ENCODE measurements at places on chromosomes 4 and X.

DNA sequence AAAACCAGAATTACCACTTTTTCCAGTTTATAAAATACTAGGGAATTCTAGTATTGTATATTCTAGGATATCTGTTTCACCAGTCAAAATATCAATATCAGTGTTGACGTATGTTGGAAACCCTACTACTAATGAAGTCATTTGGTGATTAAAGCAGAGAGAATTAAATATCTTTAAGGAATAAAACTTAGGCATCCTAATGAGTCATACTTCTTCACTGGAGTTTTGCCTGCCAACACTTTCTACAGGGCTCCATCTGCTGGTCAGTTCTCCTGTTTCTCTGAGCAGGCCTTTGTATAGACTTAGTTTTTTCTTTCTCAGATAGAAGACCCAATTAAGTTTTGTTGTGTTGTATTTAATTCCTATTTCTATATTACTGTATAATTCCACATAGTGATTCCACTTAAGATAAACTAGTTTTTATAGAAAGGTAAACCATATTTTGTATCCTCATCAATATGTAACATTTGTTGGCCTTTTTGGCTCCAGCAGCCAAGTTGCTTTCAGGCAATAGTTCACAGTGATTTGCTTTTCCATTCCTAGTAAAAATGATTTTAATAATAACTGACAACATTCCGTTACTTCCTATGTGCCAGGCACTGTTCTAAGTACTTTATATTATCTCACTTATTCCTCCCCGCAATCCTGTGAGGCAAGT, 3.5 kb downstream of the AP1AR start:
- peak; percentile 38 for DNase-seq

DNA sequence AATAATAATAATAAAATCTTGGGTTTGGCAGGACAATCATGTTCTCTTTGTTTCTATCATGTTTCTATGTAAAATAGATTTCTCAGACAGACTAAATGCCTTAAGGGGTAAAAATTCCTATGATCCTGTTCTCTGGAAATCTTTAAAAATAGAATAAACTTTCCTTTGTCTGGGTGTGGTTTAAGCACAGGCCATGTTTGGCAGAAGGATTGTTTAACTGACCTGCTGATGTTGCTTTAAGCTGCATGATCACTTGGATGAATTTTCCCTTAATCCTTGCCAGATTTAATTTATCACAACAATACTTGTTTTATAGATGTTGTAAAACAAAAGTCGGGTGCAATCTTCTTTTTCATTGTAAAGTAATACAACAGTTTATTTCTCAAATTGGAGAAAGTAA, 341.7 kb upstream of the FAT1 start:
- no peak for DNase-seq

DNA sequence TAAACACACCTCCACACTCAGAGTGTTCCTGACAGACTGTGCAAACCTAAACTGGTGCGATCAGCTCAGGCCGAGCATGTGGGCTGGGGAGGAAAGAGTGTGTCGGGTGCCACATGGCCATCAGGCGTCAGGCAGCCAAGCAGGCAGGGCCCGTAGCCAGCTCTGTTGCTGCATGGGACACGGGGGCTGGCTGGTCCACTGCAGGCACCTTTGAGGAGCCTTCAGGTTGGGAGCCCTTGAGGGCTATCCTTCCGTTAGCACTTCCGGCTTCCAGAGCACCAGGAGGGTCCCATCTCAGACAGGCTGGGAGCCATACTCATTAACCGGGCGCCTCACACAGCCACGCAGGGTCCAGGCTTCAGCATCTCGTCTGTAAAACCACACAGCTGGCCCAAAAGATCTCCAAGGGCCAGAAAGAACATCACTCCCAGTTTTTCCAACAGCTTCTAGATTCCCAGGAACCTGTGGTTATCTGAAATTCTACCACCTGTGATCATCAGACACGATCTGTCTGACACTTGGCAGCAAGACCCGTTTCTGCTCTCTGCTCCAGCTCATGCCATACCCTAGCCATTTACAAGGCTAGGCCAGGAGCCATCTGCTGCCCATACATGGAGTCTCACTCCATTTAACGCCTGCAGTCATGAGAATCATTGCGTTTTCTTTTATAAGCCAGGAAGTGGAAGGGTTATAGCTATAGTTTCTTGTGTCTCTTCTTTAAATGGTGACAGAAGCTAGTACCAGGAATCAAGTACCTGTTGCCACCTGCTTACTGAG, 87.5 kb downstream of the NSUN7 start:
- DNase-seq: no peak

DNA sequence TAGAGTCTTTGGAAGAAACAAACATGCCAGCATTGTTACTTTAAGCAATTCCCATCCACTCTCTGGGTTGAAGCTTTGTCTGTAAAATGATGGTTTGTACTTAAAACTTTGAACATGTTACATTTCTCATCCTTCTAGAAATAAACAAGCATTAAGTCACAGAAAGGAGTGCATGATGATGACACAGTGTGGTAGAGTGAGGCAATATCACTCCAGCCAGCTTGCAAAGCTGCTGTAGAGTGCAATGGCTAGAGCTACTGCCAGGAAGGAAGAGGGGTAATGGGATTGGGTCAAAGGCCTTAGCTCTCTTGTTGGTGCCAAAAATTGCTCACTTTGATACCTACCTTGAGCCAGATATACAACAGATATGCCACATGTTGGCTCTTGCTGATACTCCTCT, 12.3 kb upstream of the ENOX2 start:
- no peak for DNase-seq

DNA sequence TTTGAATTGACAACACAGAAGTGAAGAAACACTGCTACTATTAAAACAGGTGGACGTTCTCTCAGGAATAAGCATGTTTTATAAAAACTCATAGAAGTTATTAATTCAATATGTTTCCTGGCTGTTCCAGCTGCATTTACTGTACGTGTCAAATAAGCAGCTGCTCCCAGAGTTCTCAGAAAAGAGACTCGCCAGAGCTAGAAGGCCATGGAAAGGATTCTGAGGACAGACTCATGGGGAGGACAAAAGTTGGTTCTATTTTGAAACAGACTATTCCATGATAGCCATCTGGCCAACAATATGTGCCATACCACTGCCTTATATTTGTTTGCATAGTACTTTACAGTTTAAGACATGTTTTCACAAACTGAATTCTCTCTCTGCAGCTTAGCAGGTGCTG, 136.5 kb downstream of the NR3C2 start:
- no peak for DNase-seq

DNA sequence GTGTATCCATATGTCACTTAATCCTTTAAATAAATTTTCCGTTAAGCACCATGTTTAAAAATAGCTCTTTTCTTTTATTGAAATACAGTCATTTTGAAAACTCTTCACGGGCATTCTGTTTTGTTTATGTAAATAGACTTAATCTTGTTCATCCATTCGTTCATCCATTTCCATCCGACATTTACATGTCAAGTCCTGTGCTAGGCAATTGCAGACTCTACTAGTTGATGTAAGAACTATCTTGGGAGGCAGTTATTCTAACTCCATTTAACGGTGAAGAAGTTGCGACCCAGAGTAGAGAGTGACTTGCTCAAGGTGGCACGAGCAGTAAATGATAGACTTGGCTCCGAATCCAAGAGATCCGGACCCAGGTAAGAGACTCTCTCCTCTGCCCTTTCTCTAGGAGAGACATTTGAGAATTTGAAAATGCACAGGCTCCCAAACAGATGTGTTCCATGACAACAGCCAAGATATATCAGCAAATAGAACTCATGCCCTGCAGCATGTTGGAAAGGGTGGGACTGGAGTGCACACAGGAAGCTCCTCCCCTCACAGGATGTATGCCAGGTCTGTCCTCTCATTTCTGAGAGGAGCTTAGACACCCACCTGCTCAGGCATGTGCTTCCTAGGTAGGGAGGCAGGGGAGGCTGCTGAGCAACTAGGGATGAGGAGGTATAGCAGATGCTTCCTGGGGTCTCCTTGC, 64.5 kb downstream of the DRD5 start:
- DNase-seq: no peak

GRCh38 chr4:79064806-79065205, 125.6 kb upstream of the PAQR3 start:
- DNase-seq: no peak

GRCh38 chr4:177596991-177597390, 154.8 kb upstream of the AGA start:
- no peak for DNase-seq

GRCh38 chrX:22105231-22105630, 73.1 kb downstream of the PHEX start:
- no peak for DNase-seq

GRCh38 chr4:155687380-155687982, 20.8 kb downstream of the GUCY1A1 start:
- no peak for DNase-seq

GRCh38 chr4:139525414-139525813, 30.6 kb downstream of the SETD7 start:
- no peak for DNase-seq

DNA sequence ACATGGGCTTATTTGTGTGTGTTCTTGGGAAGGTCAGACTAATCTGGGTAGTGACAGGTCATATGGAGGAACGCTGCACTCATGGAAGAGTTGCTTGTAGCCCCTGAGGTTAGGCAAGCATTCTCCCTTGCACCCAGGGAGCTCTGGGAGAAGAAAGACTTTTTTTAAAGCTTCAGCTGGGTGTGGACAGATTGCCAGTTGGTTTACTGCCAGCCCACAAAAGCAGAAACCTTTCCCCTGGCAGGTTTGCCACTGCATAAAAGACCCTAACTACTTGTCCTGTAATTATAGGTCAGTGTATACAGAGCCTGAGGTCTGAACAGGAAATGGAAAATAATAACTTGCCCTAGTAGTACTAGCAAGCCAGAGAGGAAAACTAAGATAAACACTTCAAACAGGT, 7.4 kb upstream of the NFKB1 start:
- no peak for DNase-seq

DNA sequence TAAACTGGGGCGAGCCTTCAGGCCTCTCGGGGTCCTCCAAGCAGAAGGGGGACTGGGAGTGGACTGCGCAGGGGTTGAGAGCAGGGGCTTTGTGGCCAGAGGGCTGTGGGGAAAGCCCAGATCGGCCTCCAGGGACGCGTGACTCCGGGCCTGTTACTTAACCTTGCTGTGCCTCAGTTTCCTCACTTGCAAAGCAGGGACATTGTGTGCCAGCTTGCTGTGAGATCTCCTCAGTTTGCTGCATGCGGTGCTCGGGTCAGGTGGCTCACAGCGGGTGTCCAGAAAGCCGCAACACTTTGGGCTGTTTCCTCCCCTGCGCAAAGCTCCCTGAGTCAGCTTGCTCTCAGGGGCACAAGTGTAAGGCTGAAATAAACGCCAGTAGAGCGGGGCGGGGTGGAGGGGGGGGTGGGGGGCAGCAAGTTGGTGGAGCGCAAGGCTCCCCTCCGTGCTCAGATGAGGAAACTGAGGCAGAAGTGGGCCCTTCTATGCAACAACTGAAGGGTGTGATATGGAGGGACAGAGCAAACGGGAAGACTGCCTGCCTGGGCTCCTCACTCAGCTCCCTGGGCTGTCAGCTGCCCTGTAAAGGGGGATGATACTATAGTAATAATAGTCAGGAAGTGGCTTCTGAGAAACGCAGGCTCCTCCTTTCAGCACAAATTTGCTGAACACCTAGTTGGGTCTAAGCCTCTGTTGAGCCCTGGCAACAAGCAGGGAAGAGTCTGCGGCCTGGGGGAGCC, 101.0 kb downstream of the HMX1 start:
- no peak for DNase-seq

GRCh38 chr4:136922066-136922465, 610.2 kb downstream of the PCDH18 start:
- no peak for DNase-seq

DNA sequence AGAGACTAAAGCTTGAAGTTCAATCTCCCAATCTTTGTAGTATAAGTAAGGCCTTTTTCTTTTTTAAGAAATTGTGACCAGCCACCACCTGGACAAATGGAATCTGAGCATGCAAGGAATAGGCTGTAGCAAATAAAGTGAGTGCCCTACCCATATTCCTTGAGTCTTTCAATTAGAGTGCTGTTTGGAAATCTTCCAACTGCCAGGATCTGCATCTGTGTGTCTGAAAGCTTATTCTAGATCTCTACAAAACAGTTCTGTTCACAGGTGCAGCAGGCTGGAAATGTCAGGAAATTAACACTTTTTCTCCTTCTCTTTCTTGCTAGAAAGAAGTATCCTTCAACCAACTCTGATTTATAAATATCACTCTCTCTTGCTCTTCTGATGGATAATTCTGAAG, 76.7 kb upstream of the NDST3 start:
- DNase-seq: no peak

DNA sequence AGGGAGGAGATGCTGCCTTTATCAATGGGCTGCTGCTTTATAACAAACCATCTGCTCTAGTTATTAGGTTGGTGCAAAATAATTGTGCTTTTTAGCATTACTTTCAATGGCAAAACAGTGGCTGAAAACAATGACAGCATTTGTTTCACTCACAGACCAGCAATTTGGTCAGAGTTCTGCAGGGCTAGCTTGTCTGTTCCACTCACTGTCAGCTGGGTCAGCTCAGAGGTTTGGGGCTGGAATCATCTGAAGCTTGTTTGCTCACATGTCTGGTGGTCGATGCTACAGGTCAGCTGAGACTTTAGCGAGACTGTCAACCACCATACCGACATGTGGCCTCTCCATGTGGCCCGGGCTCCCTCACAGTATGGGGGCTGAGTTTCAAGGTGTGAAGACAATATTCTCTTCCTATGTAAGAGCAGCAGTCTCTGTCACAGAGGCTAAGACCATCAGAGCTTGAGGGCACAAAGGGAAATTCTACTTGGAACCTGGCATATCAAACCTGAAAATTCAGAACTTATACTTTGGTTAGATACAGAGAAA, 81.3 kb upstream of the LIMCH1 start:
- no peak for DNase-seq

- no peak for DNase-seq
Measured at GRCh38 chr4:109390115-109390768, 43.4 kb upstream of the SEC24B start.

DNA sequence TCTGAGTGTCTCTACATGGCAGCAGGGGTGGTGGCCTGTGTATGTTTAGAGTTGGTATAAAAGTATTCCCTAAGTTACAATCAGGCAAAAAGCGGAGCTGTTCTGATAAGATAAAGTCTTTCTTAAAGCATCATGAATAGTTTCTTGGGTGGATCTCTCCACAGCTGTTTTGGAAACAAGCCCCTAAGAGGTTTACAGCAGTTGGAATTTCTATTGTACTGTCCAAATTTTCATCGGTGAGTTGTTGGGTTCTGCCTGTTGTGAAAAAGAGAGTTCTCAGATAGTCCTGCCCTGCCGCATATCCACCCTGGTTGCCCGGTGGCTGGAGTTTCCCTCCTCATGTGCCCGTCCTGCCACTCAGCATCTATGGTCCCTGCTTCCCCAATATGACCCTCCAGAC, 50.1 kb downstream of the C4orf51 start:
- no peak for DNase-seq
